ENCODE measurements at places on chromosomes 7 and 10.

DNA sequence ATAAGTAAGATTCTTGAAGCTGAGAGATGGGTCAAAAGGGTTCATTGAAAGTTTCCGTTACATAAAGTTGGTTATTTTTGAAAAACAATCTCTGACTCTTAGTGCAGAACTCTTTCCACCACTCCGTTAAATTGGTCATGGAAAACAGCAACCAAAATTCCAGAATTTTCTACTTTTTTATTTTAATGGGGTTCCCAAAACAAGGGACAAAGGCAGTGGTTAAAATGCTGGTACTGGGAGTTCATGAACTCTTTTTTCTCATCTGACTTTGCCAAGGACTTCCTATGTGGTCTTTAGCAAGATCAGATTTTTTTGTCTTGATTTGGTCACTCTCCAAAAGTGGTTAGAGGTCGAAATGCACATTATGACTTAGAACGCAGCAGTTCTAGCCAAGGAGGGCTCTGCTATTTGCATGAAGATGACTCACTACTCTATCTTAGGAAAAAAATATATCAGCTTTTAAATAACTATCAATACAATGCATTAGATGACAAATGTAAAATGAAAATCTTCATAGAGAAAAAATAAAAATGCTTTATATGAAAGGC lies 145.7 kb downstream of the REEP3 start:
- DNase-seq, result no peak

DNA sequence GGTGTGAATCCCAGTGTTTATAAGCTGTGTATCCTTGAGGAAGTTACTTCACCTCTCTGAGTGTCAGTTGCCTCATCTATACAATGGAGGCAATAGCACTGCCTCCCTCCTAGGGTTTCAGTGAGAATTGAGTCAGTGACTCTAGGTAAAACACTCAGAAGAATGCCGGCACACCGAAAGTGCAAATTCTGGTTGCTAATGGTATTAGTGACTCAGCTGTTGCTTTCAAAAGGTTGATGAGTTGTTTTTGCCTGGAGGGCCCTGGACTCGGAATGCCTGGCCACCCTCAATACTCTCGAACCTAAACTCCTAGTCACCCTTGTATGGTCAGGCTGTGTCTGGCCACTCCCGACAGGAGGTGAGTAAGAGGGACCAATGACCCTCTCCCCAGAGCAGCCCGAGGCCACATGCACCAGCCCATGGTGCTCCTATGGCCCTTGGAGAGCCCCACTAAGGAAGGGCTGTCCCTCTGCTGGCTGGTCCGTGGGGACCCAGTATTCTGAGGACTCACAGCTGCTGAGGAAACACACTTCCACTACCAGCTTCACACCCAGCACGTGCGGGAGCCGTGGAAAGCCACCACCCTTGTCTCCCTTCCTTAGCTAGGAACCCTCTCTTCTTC lies 60.2 kb downstream of the CALML3 start:
- no peak for DNase-seq

GRCh38 chr7:158676906-158677305 lies 27.7 kb downstream of the NCAPG2 start:
- no peak for DNase-seq

DNA sequence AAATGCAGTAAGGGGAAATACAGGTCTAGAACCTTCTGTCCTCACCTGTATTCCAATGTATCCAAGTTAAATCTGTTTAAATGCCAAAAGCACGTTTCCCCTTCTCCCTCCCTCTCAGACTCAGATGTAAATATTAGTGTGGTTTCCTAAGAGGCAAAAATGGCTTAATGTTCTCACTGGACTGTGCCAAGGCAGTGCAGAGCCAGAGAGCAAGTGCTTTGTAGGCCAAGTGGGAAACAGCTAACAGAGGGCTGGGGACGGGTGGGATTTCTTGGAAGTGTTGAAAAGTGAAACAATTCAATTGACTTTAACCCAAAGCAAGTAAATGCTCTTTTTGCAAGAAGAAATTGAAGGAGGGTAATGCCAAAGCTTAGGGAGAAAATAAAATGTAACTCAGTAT lies 103.1 kb downstream of the GSAP start:
- no peak for DNase-seq

DNA sequence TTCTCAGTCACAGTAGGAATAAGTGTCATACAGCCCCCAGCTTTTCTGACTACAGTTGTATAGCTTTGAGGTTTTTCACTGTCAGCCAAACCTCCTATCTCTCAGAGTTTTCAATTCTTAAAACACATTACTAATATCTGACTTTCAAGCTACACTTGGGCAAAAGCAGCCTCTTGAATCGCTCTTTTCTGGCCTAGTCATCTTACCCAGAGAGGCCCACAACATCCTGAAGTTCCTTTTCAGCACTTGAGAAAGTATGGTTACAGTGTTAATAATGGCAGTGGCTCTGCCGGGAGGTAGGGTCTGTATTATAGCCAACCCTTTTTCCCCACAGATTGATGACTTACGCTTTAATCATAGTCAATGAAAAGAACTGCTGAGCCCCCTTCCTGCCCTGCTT lies 181.0 kb downstream of the LRRC4 start:
- DNase-seq, result peak; percentile 20

DNA sequence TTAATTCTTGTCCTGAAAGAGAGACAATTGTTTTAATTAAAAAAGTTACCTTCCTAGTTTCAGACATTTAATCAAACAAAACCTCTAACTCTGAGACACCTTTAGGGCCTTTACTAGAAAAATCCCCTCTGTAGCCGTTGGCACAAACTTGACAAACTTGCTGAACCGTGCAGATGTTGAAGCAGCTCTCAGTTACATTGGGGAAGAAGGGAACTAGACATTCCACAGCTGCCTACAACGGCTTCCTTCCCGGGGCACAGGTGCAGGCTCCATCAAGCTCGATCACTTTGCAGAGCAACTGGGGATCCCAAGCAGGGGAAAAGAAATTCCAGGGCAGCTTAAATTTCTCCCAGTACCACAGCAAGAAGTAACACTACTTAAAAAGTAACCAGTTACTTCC lies 141.3 kb downstream of the SKAP2 start:
- DNase-seq, result no peak

GRCh38 chr10:104589431-104589830 lies 51.7 kb upstream of the SORCS3 start:
- DNase-seq, result no peak

GRCh38 chr7:44633254-44634186 lies 27.1 kb downstream of the OGDH start:
- DNase-seq, result peak; percentile 57

GRCh38 chr7:3042861-3043489 lies 692 bp downstream of the CARD11 start:
- peak; percentile 82 for DNase-seq

- DNase-seq, result no peak
Measured at GRCh38 chr10:29471544-29471859, 163.3 kb downstream of the SVIL start.

- DNase-seq, result no peak
Measured at GRCh38 chr7:70700941-70701425, 431.0 kb upstream of the GALNT17 start.

DNA sequence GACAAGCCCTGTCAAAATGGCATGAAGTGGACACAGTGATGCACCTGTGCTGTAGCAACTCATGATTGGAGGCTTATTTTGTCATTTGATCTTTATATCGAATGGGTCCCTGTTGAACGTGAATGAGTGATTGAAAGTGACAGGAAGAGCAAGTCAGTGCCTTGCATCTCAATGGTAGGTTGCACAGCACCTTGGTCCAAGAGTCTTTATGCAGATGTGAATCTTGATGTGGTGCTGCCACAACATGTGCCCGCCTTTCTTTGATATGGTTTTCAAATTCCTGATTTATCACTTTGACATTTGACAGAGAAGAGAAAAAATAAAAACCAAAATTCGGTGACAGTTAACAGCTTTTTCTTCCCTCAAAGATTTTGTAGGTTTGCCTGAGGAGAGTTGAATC lies 1182.4 kb downstream of the DNAJB9 start:
- no peak for DNase-seq

GRCh38 chr7:5420067-5420880 lies 3.4 kb downstream of the TNRC18 start:
- peak; percentile 27 for DNase-seq

- DNase-seq, result no peak
Measured at GRCh38 chr7:41149576-41149975, 553.3 kb downstream of the INHBA start.

DNA sequence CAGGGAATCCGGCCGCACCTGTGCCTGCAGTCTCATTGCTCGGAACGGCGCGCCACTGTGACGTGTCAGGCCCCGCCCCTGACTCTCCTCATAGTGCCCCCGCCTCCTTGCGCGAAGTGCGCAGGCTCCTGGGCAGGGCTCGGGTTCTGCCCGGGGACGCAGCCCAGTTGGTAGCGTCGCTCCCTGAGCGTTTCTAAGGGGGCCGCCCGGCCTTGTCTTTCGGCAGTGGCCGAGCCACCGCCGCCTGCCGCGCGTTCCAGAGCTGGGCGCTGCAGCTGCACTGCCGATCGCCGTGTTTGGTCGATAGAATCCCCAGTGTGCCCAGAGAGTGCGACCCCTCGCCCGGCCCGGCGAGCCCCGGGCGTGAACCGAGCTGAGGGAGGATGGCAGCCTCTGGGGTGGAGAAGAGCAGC lies at the start of gene KLHL7:
KLHL7 (plus strand) TSS at position 142 of the 413 bp plus-strand sequence; CDS start at position 384, 242 bp downstream.
- peak; percentile 98 for DNase-seq

- DNase-seq, result no peak
Measured at GRCh38 chr10:76311752-76312636, 880.6 kb downstream of the LRMDA start.
